ENCODE measurements at places on chromosomes 2 and 18.

DNA sequence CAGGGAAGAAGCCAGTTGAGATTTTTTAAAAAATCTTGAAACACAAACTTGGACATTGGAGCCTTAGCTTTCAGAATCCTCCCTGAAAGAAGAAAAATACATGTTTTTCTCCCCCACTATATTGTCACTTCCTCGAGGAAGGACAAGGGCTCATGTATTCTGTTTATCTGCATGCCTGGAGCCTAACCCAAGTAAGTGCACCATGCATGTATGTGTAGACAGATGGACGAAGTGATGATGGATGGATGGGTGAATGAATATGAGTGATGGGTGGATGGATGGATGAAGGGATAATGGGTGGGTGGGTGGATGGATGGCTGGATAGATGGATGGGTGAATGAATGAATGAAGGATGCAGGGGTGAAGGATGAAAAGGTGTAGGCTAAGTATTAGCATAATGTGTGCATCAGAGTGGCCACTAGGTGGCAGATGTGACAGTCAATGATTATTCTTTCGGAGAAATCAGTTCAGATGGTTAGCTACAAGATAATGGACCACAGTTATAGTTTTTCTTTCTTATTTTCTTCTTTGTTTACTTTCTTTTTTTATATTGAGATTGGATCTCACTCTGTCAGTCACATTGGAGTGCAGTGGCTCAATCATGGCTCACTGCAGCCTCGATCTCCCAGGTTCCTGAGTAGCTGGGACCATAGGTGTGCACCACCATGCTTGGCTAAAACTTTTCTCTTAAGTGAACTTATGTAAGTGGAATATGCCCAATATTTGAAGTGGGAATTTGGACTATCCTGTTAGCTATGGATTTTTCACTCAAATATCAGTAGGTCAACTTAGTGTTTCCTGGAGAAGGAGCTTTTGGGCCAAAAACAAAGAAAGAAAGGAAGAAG lies 18.5 kb upstream of the CCDC93 start:
- DNase-seq = peak; percentile 42

GRCh38 chr2:237745250-237745613 lies 53.3 kb upstream of the RBM44 start:
- no peak for DNase-seq

DNA sequence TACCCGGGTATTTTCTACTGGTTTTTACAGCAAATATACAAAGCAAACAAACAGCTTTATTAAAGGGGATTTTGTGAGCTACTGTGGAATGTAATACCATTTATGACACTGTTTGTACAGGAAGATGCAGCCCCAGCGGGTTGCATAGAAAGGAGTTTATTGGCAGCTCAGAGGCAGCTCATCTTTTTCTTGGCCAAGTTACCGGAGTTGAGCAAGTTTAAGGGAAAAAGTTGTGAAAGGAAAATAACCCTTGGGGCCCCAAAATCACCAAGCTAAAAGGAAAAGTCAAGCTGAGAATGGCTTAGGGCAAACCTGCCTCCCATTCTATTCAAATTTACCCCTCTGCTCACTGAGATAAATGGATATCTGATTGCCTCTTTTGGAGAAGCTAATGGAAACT lies 60.8 kb downstream of the MOB4 start:
- DNase-seq = no peak

DNA sequence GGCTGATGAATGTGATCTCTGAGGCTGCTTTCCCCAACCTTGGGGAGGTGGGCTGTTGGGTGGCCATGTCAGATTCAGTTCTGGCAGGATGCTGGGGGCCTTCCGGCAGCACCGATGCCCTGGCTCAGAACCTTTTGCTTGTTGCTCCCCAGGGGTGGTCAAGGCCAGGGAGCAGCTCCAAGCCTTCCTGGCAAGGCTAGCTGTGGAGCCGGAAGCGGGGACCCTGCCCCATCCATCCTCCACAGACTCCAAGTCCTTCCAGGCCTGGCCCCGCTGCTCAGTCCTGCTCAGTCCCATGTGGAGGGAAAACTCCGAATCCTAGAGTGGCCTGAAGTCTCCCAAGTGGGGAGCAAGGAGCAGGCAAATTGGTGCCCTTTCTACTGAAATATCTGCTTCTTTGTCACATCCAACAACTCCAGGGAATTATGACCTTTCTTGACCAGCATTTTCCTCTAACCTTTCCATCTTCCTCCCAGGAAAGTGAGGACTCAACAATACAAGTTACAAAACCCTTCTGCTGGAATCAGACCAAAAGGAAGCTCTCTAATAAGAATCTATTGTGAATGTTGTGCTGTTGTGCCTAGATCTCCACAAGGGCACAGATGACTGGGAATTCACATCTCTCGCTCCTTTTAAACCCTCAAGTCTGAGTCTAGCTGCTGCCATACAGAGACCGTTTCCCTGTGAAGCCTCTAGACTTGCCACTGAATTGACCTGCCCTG lies 134.0 kb downstream of the MCFD2 start:
- no peak for DNase-seq

- DNase-seq = no peak
These were observed 34.2 kb upstream of the NT5DC4 start for GRCh38 chr2:112686348-112687217.

- DNase-seq = no peak
These were observed 176.6 kb upstream of the CREB1 start for GRCh38 chr2:207352978-207353671.

DNA sequence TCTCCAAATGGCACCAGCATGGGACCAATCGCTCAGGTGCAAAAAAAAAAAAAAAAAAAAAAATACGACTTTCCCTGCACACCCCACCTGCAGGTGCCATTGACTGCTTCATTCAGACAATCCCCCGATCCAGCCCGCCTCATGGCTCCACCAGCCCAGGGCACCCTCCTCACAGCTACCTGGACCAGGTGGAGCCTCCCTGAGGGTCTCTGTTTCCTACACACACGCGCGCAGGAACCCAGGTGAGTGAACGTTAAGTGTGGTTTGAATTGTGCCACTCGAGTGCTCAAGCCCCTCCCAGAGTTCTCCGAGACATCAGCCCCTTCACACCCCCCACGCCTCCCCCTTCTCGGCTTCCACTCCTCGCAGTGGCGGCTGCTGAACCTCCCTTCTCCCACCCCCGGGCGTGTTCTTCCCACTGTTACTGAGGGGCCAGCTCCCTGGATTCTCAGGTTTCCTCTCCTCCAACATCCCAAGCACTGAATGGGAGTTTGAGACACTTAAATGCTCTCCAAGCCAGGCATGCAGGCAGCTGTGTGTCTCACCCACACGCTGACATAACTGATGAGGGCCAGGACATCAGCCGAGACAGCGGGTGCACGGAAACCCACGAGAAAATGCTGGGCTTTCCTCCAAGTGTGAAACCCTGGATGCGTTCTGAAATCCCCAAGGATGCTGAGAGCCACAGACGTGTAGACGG lies 88.8 kb upstream of the SNTG2 start:
- no peak for DNase-seq

GRCh38 chr18:74063557-74063956 lies 84.1 kb downstream of the FBXO15 start:
- no peak for DNase-seq

DNA sequence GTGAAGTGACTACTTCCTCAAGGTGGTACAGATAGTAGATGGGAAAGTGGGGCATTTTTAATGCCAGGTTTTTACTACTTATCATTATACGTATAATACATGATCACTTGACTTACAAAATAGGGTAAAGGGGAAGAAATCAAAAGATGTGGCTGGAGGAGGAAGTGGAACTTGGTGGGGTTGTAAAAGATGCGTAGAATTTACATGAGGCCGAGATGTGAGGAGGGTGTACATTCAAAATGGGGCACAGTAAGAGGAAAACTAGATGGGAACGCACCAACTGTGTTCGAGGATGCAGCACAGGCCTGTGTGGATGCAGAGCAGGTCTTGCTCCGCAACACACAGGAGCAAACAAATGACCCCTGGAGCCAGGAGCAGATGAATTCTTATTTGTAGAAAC lies 403.3 kb downstream of the TXNL1 start:
- no peak for DNase-seq

GRCh38 chr2:233303252-233303651 lies 4.4 kb upstream of the SAG start:
- no peak for DNase-seq

DNA sequence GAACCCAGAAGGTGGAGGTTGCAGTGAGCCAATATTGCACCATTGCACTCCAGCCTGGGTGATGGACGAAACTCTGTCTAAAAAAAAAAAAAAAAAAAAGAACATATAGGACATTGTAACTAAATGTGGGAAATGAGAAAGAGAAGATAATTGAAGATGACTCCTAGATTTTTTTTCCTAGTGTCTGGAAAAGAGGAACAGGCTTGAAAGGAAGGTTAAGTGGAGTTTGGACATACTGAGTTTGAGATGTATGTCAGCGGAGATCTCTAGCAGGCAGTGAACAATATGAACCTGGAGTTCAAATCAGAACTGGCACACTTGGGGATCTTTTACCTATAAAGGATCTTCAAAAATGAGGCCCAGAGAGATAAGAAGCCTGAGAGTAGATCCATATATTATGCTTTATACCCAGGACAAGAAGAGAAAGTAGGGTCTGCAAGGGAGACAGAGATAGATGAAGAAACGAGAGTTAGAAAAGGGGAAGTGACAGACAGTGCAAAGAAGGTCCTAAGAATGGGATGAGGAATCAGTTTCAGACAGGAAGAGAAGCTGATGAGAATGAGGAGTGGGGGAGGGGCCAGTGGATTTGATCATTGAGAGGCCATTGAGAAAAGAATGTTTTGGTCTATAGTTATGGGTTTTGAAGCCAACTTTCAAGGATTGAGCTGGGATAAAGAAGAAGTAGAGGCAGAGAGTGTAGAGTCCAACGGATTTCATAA lies 46.9 kb upstream of the CD28 start:
- no peak for DNase-seq

DNA sequence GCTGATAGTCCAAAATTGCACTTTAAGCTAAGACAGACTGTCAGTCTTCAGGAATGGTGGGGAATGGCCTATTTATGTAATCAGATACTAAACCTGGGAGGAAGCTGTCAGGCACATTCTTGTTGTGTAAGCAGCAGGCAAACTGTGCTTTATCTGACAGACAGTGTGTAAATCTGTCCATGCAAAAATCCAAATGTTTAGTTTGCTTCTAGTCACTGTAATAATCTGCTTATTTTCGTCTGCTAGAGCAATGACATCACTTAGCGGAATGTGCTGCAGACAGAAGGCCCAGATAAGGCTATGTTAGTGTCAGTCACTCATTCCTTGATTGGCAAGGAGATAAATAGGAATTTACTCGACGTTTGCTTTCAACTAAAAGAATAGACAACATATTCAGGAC lies 263.5 kb downstream of the ZNF407 start:
- DNase-seq = no peak

DNA sequence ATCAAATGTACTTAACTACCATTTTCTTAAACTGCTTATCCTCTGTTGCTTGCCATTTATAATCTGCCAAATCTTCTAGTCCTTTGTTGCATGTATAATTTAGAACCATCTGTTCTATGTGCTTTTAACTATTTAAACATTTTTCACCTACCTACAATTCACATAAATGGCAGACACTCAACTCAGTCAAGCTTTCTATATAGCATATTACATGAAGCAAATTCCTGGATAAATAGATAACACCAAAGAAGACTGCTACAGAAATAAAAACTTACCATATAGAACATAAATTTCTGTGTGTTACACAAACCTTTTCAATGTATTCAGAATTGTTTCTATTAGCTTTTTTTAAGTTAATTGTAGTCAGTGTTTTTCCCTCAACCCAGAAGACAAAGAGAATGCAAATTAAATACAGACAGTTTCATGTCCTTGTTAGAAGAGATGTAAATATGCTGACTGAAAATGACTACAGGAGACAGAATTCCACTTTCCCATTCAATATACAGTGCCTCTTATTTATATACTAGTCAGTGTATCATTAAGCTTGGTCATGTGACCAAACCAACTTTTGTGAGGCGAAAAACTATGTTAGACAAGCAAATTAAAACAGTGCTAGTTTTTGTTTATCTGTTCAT lies 2.6 kb downstream of the BAZ2B start:
- DNase-seq = no peak
